ENCODE measurements at places on chromosomes 12 and 14.

- no peak for DNase-seq
Measured at GRCh38 chr14:100837805-100838350, 12.0 kb downstream of the MEG3 start.

GRCh38 chr12:54300732-54301427 lies at the start of gene NFE2:
Gene NFE2, minus strand, starts transcription at chr12:54301015. Its CDS starts 5,767 bp downstream, at chr12:54295248.
- DNase-seq: no peak

- no peak for DNase-seq
Measured at GRCh38 chr12:57780284-57780897, 2.2 kb upstream of the TSFM start.

DNA sequence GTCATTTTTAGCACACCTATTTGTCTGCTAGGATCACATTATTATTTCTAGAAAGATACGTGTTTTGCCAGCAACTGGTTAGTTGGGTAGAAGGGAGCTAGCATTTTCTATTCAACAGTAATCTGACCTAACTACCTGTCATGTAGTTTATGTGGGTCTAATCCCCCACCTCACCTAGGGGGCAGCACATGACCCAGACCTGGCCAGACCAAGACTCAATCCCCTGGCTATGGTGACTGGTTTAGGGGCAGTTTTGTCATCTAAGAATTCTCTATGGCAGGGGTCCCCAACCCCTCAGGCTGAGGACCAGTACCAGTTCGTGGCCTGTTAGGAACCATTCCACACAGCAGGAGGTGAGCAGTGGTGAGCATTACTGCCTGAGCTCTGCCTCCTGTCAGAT lies 29.5 kb upstream of the EVL start:
- DNase-seq: no peak

DNA sequence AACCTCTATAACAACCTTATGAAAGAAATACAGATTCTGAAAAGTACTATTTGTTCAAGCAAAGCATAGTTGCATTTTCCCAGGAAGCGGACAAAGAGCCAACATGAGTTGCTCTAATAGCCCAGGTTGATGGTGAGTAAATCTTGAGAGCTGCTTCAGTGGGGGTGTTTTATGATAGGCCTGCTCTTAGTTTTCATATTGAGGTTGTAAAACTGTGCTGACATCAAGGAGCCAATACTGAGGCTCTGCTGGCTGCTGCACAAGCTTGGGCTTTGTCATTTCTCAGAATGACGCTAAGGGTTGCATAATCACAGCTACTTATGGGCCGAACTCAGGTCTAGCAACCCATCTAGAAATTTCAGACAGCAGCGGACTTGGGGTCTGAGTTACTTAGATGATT lies 11.5 kb downstream of the TBC1D30 start:
- DNase-seq: no peak

DNA sequence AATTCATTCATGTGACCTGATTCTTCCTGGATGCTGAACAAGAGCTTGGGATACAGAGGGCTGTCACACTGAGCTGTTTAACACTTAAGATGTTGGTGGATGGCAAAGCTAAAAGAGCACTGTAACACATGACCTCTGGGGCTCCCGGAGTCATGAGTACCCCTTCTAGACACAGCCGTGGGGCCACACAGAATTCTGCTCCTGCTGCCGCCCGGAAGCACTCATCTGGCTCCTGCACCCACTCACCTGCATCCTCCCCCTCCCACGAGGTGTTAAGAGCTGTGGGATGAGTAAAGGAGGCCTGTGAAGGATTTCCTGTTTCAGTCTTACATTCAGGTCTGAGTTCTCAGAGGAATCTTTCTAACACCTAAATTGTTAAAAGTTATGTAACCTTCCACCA lies 78.0 kb upstream of the SSTR1 start:
- DNase-seq: no peak

DNA sequence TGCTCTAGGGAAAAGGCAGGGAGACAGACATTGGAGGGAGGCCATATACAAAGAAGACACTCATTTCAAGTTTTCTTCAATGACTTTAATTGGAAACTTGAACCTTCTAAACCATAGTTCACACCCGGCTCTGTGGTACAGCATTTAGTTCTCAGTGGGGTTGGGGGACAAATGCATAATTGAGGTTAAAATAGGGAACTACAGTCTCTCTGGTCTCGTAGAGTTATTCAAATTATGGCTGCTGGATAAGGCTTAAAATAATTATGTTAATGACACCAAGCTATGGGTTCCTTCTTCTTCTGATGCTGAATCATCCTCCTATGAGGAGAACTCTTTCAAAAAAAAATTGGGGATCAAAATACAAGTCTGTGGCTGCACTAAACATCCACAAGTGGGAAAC lies 3.8 kb upstream of the RPAP3 start:
- DNase-seq: no peak

DNA sequence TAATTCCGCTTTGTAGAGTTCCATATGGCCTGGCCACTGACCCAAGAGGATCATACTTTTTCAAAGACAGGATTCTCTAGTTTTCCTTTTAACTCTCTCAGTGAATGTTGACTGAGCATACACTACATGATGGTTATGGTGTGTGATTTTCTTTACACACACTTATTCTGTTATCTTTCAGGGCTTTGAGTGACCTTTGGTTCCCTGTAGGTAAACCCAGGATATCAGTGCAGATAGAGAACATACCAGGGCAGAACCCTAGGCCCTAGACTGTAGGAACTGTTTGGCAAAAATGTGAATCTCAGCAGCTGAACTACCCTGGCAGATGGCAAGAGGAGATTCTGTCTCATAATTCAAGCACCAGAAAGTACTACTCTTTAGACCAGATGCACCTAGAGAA lies 159.6 kb downstream of the KCNA5 start:
- no peak for DNase-seq

DNA sequence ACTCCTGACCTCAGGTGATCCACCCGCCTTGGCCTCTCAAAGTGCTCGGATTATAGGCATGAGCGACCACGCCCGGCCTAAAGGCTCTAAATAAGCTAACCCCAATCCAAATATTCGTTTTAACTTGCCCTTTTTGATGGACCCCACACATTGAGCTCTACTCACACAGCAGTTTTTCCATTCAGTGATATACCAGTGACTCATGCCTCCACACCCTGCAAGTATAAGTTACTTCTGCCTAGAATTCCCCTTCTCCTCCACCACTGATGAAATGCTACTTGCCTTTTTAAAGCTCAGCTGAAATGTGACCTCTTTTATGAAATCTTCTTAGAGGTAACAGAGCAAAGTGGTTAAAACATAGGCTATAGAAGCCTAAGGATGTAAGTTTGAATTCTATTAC lies 68.8 kb downstream of the EXOC5 start:
- DNase-seq: no peak

DNA sequence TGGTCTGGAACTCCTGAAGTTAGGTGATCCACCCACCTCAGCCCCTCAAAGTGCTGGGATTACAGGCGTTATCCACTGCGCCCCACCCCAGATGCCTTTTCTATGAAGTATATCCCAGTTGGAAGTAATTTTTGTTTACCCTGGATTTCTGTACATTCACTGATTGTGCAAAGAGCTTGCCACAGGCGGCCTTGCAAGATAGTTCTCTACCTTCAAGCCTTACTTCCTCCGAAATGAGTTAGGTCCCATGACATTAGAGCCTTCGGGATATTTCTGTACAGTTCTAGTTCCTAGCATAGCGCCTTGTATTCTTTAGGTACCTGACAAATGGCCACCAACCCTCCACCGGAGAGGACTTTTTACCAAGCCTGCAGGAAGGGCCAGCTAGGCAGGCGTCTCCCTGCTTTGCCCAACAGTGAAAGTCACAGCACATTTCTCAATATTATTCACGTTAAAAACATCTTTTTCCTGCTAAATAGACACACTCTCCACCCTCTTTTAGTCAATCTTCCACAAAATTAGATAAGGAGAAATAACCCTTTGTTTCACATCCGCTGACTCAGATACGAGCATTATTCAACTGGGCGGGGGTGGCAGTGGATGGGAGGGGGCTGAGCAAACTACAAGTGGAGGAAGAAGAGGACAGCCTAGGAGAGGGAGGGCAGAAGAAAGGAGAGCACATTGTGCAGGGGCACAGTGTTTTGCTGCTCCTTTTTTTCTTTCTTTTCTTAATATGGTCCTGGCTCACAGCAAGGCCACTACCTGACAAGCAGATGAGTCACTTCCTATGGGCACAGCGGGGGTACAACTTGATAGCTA lies 40.0 kb upstream of the CAPRIN2 start:
- peak; percentile 99 for DNase-seq

DNA sequence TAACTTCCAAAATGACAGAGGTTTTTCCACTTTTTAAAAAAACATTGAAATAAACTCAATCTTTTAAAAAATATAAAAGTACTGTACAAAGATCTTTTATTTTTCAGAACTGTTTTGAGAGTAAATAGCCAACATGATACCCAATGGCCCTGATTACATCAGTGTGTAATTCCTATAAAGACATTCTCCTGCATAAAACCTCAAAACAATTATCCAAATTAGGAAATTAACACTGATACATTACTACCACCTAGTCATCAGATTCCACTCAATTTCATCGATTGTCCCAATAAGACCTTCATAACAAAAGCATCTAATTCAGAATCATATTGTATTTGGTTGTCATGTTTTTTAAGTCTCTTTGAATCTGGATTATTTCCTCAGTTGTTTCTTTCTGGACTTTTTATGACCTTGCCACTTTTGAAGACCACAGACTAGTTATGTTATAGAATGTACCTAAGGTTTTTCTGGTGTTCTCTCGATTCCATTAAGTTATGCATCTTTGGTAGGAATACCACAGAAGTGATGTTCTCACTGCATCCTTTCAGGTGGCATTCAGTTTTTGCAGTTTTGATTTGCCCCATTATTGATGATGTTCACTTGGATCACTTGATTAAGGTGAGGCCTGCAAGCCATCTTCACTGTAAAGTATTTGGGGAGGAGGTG lies 4.0 kb upstream of the YEATS4 start:
- DNase-seq: no peak

- DNase-seq: no peak
Measured at GRCh38 chr12:13036881-13037280, 7.3 kb upstream of the FAM234B start.

- no peak for DNase-seq
Measured at GRCh38 chr12:113405694-113406093, 2.0 kb upstream of the SDS start.

DNA sequence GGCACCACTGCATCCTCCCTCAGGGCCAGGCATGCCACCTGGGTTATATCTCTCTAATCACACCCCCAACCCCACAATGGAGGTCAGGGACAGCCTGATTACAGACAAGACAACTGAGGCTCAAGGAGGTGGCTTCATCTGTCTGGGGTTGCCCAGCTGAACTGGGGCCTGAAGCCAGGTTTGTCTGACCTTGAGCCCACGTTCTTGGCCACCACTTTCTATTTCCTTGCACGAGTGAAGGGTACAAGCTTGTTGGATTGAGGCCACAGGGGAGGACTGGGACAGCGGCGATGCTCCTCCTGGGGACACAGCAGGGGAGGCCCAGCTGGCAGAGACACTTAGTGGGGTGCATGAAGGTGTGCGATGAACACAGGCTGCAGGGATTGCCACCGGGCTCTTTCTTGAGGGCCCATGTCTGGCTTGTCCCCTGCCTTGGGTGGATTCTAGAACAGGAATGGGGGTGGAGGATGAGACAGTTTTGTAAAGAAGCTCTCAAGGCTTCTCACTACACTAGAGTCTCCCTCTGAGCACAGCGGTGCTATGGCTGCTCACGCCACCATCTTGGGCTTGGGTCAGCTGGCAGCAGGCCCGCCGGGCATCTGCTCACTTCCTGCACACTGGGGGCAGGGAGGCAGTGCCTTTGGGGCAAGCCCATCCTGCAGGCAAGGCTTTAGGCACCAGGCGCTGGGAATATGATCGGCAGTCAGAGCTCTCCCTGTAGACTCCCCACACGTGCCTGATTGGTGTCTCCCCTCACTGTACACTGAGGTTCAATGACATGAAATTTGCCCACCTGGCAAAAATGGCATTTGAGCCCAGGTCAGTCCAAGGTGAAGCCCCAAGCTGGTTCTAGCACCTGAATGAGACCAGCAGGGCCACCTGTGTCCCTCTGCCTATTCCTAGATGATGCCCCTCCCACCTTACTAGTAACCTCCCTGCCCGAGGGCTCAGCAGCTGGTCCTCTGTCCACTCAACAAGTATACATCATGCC lies 16.0 kb downstream of the RITA1 start:
- no peak for DNase-seq

GRCh38 chr14:33432407-33433023 lies 493.8 kb downstream of the NPAS3 start:
- no peak for DNase-seq

- DNase-seq: no peak
Measured at GRCh38 chr12:112419297-112420133, 768 bp downstream of the PTPN11 start.

DNA sequence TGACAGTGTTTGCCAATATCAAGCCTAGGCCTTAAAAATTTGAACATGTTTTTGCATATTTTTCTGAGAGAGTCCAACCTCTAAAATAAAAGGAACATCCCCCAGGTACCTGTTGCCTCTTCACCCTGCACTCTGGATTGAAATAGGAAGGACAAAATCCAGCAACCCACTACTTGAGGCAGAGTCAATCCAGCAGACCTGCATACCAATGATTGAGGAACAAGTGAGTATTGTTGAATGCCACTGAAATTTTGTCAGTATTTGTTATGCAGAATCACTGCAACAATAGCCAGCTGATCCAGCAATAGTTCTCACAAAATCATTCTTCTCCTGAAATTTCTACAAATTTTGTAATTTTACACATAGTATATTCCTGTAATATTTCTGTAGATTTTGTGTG lies 460.6 kb upstream of the FOXG1 start:
- no peak for DNase-seq

DNA sequence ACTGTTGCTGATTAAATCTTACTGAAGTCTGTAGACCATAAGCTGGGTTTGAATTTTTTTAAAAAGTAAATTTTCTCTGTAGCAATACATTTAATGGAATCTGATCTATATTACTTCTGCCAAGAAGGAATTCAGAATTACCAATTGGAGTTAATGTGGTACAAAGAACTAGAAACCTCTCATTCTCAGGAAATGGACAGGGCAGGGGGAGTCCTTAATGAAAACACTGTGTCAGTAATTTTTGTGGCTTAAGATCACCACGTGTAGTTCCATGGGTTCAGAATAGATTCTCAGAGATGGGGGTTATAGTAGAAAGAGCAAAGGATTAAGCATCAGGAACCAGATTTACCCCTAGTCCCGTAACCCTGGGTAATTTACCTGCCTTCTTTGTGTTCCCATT lies 30.3 kb downstream of the FBXL14 start:
- no peak for DNase-seq

GRCh38 chr12:96472384-96472783 lies 17.0 kb upstream of the CFAP54 start:
- DNase-seq: no peak
